ENCODE measurements at places on chromosomes 2 and 18. TPM values are rescaled to one million over a fixed set of nuclear protein-coding genes. Genes with fewer than 3 reads are reported as not detected.

RIF1 gene
- total RNA-seq: 39.3 TPM

FAM124B gene
- total RNA-seq: not detected

PLGLB2 gene
- 3.7 TPM for total RNA-seq

- DNase-seq: no peak
Observed at GRCh38 chr18:51490860-51491259, 293.4 kb upstream of the MEX3C start.

GRCh38 chr2:63698786-63699548 lies 110.2 kb downstream of the MDH1 start:
- peak; percentile 86 for DNase-seq

NT5C1B gene
- not detected for total RNA-seq

- DNase-seq: peak; percentile 66
Observed at GRCh38 chr2:45993476-45993991, 303.7 kb upstream of the EPAS1 start.

- peak; percentile 97 for DNase-seq
Observed at GRCh38 chr2:85935746-85936208, 47.0 kb upstream of the ST3GAL5 start.

PMS1 gene
- total RNA-seq: 17.9 TPM

EHD3 gene
- 20.9 TPM for total RNA-seq

- DNase-seq: no peak
Observed at GRCh38 chr2:157508676-157509075, 64.8 kb upstream of the CYTIP start.

- DNase-seq: no peak
Observed at GRCh38 chr18:65901522-65901921, 150.7 kb downstream of the CDH7 start.

DNA sequence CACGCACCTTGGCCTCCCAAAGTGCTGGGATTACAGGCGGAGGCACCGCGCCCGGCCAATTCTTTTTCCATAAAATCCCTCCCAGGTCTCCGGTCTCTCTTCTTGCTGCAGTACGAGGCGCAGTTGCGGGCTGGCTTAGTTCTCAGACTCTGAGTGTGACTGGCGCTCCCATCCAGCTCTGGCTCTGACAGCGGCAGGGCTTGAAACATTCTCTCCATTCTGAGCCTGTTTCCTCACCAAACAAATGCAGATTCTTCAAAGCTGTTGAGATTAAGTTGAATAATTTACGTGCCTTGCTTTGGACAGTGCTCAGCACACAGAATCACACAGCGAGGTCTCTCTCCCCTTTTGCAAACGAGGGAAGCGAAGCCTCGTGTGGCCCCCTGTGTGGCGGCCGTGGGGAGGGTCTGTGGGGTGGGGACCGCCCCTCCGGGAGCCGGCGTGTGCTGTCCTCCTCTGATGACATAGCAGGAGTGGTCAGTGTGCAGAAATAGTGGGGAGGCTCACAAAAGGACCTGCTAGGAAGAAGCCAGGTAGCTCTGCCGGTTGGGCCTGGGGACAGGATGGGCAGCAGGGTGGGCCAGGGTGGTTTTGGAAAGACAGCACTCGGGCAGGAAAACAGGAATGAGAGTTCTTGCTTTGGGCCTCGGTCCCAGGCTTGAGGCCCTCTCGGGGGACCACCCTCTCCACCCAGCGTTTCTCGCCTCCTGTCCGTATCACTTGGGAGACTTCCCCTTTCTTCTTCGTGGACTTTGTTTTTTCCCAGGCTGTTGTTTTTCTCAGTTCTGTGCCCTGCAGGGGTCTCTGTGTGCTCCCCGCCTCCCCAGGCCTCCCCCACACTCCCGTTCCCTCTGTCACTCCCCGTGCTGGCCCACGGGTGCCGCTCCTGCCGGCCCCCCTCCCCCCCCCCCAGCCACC lies 75.0 kb downstream of the KCNG2 start:
- DNase-seq: no peak

GRCh38 chr2:120720746-120721375 lies 14.8 kb upstream of the GLI2 start:
- DNase-seq: no peak

RTP5 gene
- not detected for total RNA-seq

GRCh38 chr2:228590681-228591080 lies 409.2 kb upstream of the SPHKAP start:
- DNase-seq: no peak

COLEC11 gene
- total RNA-seq: not detected

- DNase-seq: no peak
Observed at GRCh38 chr2:78034706-78035105, 512.5 kb upstream of the LRRTM4 start.

CNGA3 gene
- total RNA-seq: not detected

GRCh38 chr18:69830189-69830588 lies 117.5 kb downstream of the CD226 start:
- no peak for DNase-seq

- peak; percentile 10 for DNase-seq
Observed at GRCh38 chr2:240013343-240013742, 11.8 kb downstream of the NDUFA10 start.

- DNase-seq: no peak
Observed at GRCh38 chr2:236675526-236675925, 105.9 kb downstream of the ACKR3 start.

DNA sequence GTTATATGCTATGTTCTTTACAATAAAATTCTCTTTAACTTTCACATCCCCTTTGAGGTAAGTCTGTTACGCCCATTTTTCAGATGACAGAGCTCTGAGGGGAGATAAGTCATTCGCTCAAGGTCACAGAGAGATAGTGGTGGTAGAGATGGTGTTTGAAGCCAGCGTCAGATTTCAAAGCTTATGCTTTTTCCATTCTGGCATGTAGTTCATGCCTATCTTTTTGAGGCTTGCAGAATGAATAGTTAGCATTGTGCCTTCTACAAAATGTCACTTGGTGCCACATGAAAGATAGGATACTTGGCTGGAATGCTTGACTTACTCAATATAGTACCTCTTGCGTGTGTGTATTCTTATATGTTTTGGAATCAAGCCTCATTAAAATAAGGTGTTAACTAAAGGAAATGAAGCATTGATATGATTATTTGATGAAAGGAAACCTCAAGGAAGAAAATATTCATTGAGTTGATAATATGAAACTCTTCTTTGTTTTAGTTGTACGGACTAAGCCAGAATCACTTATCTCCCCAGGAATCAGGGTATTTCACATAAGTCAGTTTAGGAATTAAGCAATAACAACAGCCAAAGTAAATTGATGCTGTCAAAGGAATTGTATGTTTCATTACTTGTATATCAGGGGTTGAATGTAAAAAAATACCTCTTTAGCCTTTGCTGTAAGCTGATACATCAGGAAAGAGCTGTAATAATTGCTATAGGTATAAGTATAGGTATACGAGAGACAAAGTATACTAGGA lies 15.5 kb downstream of the SPATS2L start:
- no peak for DNase-seq

GRCh38 chr2:33354981-33355380 lies 121.5 kb upstream of the RASGRP3 start:
- DNase-seq: peak; percentile 78

DNA sequence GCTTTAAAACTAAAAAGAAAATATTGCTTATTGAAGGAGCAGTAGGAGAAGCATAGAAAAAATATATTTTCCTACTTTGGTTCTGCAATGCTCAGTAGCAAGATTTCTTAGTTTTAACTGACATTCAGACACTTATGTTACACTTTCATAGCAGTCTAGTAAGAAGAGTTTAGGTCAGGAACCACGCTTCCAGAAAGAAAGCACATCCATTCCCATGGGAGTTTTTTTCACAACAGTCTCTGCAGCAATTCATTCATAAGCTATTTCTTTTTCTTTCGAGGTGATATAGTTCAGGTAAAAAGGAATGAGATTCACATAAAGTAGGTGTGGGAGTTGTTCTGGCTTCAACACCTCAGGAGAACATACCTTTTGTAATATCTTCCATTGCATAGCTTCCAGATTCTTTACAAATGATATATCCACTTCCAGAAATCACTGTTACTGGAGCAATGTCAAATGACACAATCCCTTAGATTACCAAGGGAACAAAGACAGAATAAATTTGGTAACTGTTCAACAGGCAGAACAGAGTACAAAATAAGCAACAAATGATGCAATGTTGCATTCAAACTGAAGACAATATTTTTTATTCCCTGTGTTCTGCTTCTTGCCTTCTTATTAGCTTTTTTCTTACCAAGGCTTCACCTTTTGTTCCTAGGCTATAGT lies 95.2 kb upstream of the GULP1 start:
- DNase-seq: peak; percentile 37

DNA sequence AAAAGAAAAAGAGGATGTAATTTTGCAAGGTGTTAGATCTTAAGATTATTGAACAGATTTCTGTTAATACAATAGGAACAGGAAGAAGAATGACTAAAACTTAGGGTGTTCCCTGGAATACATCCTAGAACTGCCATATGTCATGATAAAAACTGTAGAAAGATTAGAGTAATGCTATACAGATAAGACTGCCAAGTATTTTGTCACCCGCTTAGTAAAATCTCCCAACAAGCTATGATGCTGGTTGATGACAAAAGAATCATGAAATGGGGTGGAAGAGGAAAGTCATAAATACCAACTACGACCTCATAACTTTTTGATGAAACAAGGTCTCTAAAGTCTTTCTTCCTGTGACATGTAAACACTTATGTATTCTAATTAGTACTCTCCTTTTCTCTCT lies 163.6 kb upstream of the COL3A1 start:
- peak; percentile 91 for DNase-seq

DNA sequence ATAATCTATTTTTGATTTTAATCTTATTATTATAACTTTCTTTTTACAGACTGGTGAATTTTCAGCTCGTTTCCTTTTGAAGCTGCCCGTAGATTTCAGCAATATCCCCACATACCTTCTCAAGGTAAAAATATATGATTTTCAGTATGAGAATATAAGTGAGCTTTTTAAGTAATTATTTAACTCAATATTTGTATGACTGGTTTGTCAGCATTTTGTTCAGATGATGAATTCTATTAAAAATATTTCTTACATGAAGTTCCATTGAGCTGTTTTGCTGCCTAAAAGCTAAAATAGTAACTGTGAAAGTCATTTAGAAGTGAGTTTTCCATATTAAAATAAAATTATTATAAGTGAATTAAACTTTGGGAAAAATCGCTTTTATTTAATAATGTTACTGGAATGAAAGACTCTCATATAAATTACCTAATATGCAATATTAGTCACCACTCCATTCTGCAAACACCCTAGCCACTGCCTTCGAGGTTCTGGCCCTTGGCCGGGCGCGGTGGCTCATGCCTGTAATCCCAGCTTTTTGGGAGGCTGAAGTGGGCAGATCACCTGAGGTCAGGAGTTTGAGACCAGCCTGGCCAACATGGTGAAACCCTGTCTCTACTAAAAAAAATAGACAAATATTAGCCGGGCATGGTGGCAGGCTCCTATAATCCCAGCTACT lies 155.3 kb downstream of the BABAM2 start:
- no peak for DNase-seq

GRCh38 chr2:43480874-43481273 lies 115.0 kb downstream of the THADA start:
- DNase-seq: peak; percentile 19

DNA sequence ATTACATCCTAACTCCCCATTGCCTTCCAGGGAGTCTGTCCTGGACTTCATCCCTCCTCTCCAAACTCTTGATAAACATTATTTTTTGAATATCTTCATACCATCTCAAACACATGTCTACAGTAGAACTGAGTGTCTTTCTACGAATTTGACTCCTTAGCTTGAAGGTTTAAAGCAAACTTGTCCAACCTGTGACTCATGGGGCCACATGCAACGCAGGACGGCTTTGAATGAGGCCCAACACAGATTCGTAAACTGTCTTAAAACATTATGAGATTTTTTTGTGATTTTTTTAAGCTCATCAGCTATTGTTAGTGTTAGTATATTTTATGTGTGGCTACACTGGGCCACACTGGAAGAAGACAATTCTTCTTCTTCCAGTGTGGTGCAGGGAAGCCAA lies 98.1 kb downstream of the PARD3B start:
- DNase-seq: peak; percentile 38

GRCh38 chr2:239926587-239927232 lies 98.4 kb downstream of the NDUFA10 start:
- DNase-seq: peak; percentile 24

GRCh38 chr18:79393635-79394533 lies 1.8 kb upstream of the NFATC1 start:
- peak; percentile 68 for DNase-seq

- no peak for DNase-seq
Observed at GRCh38 chr2:202061695-202062094, 11.4 kb upstream of the KIAA2012 start.

TACR1 gene
- total RNA-seq: not detected

RFTN2 gene
- 8.1 TPM for total RNA-seq

CYP26B1 gene
- total RNA-seq: 0.77 TPM

GRCh38 chr18:37869051-37869450 lies 303.5 kb upstream of the CELF4 start:
- no peak for DNase-seq

GRCh38 chr2:60883896-60884295 lies 2.5 kb downstream of the REL start:
- no peak for DNase-seq

- DNase-seq: peak; percentile 56
Observed at GRCh38 chr2:42974721-42975717, 182.6 kb upstream of the HAAO start.

DNA sequence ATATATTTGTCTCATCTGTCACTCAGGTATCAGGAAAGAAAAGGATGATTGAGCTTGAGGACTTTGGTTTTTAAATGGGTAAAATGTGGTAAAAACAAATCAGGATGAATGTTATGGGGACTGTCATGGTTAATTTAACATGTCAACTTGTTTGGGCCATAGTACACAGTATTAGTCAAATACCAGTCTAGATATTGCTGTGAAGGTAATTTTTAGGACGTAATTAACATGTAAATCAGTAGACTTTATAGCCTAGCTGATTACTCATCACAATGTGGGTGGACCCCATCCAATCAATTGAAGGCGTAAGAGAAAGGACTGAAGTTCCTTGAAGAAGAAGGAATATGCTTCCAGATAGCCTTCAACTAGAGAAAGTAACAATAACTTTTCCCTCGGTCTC lies 275.7 kb upstream of the ZNF804A start:
- DNase-seq: no peak

DNA sequence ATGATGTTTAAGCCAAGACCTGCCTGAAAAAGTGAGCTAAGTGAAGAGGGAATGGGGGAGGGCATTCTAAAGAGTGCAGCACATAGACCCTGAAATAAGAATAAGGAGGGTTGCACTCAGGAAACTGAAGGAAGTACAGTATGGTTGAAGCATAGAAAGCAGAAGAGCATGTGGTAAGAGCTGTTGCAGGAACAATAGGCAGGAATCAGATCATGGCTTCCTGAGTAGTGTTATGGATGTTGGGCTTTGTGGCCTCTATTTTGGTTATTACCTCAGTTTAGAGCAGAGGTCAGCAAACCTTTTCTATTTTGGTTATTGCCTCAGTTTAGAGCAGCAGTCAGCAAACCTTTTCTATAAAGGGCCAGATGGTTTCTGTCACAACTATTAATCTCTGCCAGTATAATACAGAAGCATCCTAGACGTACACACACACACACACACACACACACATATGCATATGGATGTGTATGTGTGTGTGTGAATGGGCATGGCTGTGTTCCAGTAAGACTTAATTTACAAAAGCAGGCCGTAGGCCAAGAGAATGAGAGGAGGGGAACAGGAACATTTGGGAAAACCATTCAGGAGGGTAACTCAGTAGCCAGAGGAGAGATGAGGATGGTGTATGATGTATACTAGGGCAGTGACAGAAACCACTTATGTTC lies 91.1 kb upstream of the MYO3B start:
- DNase-seq: no peak

GRCh38 chr2:211447548-211447947 lies 891.1 kb downstream of the CPS1 start:
- DNase-seq: no peak
